ENCODE measurements at places on chromosomes 5 and 9. TPM values are rescaled to one million over a fixed set of nuclear protein-coding genes. Genes with fewer than 3 reads are reported as not detected.

DNA sequence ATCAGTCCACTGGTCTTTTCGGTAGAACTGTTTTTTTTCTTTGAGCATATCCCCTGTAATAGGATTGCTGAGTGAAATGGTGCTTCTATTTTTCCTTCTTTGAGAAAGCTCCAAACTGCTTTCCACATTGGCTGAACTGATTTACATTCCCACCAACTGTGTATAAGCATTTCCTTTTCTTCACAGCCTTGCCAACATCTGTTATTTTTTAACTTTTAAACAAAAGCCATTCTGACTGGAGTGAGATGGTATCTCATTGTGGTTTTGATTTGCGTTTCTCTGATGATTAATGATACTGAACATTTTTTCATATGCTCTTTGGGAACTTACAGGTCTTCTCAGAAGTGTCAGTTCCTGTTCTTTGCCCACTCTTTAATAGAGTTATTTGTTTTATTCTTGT is 764.7 kb downstream of the MTRR start:
- DNase-seq = no peak
- no peaks in the 10 kb centered on the region for H3K36me3 ChIP-seq
- no peak overlapping the region for H3K27ac ChIP-seq
- no peaks in the 10 kb centered on the region for H3K27me3 ChIP-seq

GRCh38 chr9:20048985-20049384 is 260.1 kb upstream of the SLC24A2 start:
- no peaks in the 10 kb centered on the region for H3K4me1 ChIP-seq
- H3K27ac ChIP-seq = no peak overlapping the region
- no peak overlapping the region for H3K4me3 ChIP-seq
- H3K27me3 ChIP-seq = no peaks in the 10 kb centered on the region
- H3K36me3 ChIP-seq = no peaks in the 10 kb centered on the region

GRCh38 chr5:149464796-149465489 is 85.9 kb upstream of the IL17B start:
- H3K27me3 ChIP-seq = no peaks in the 10 kb centered on the region
- no peaks in the 10 kb centered on the region for H3K36me3 ChIP-seq
- no peaks in the 10 kb centered on the region for H3K4me1 ChIP-seq
- no peak overlapping the region for H3K4me3 ChIP-seq

DNA sequence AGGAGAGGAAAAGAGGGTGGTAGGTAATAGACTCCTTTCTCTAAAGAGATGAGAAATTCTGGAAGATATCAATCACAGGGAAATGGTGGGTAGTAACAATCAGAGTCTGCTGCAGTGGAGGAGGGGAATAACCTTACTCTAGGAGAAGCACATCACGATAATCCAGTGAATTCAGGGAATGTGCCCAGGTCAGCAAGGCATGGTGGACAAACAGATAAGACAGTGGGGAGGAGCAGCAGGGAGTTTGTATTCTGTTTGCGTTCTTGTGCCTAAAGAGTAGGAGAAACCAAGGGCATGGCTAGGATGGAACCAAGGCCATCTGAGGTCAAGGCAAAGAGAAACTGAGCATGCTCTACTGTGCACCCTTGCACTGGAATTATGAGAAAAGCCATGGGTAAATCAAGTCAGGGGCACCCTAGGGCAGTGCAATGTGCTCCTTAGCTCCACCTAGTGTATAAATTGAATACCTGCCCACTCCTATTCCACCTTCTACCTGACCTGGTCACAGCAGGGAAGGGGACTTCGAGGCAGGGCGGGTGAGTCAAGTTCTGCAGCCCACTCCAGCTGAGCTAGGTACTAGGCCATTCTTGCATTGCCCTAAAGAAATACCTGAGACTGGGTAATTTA is 31.6 kb downstream of the RETREG1 start:
- H3K36me3 ChIP-seq = peaks cover 15% of the 10 kb centered on the region
- H3K27me3 ChIP-seq = no peaks in the 10 kb centered on the region
- H3K4me1 ChIP-seq = peaks cover 20% of the 10 kb centered on the region
- H3K4me3 ChIP-seq = no peak overlapping the region
- H3K27ac ChIP-seq = no peak overlapping the region
- DNase-seq = no peak

DNA sequence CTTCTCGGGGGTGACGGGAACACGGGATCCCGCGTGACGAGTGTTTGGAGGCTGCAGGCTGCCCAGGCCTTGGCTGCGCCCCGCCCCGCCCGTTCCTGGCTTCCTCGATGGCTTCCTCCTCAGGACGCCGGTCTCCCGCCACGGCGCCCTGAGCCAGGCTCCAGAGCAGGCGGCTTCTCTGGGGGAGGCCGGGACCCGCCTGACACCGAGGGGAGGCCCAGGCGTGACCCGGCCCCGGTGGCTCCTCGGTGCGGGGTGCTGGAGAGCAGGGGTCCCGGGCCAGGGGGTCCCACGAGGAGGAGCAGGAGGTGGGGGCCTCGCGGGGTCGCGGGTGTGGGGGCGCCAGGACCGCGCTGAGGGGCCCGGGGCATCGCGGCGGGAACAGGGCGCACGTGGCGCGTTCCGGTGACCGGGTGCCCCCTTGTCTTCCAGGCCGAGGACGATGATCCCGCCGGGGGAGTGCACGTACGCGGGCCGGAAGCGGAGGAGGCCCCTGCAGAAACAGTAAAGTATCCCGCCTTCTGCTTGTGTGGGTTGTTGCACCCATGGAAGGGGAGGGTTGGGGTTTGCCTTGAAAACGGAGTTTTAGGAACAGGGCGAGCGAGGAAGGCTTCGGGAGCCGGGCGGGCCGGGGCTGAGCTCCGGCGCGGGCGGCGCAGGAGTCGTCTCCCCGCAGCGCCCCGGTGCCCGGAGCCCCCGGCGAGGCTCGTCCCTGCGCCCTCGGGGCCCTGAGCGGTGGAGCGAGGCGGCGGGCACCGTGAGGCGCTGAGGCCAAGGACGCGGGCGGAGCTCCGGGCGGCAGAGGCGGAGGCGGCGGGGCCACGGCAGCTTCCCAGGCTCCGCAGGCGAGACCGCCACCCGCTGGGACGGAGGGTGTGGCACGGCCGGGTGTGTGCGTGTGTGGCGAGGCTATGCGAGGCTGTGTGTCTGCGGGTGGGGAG is 22.2 kb downstream of the AHRR start:
- no peak overlapping the region for H3K27ac ChIP-seq
- peaks cover 13% of the 10 kb centered on the region for H3K4me1 ChIP-seq

GRCh38 chr9:29928072-29928471 is 2354.8 kb upstream of the C9orf72 start:
- no peak overlapping the region for H3K27ac ChIP-seq
- H3K4me3 ChIP-seq = no peak overlapping the region
- H3K4me1 ChIP-seq = no peaks in the 10 kb centered on the region
- H3K27me3 ChIP-seq = no peaks in the 10 kb centered on the region
- H3K36me3 ChIP-seq = no peaks in the 10 kb centered on the region
- DNase-seq = no peak

EGFLAM gene
- 1.1 TPM for total RNA-seq

LCN10 gene
- 2.4 TPM for total RNA-seq

Data from WTC11 (cell line).